ENCODE measurements at places on chromosomes 2 and 18. TPM values are rescaled to one million over a fixed set of nuclear protein-coding genes. Genes with fewer than 3 reads are reported as not detected.
A peak's percentile ranks its signal among the peaks of the same experiment; 100 is the strongest.

DNA sequence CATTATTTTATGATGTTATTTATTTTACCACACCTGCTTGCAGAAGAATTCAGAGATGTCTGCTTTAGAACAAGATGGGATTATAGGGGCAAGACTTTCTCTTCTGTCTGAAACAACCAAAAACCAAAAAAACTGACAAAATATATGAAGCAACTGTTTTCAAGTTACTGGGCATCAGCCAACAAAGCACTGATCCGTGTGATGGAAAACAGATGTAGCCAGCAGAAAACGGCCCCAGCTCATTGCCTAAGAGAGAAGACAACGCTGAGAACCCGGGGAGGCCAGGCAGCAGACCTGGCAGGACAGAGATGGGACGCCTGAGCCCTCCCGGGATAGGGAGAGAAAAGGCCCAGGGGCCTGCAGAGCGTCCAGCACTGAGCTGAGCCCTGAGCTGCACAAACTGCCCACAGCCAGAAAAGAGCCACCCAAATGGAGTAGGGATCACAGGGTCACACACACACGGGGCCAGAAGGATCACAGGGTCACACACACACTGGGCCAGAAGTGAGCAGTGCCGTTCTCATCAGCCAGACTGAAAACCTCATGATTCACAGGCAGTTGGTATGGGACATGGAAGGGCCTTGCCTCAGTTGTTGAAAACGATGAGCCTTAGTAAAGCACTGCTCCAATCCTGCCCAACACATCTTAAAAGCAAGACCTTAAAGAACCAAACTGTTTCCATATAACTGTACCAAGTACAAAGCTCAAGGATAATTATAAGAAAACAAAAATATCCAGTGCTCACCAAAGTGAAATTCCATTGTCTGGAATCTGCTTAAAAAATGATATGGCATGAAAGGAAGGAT, 12.1 kb downstream of the PXDN start:
- DNase-seq = peak; percentile 93
- no peak overlapping the region for H3K27ac ChIP-seq
- H3K4me1 ChIP-seq = peaks cover 14% of the 10 kb centered on the region
- no peak overlapping the region for H3K4me3 ChIP-seq
- no peaks in the 10 kb centered on the region for H3K27me3 ChIP-seq
- peaks cover 7% of the 10 kb centered on the region for H3K36me3 ChIP-seq

- no peaks in the 10 kb centered on the region for H3K27me3 ChIP-seq
- no peak overlapping the region for H3K27ac ChIP-seq
- no peak overlapping the region for H3K4me3 ChIP-seq
- no peaks in the 10 kb centered on the region for H3K36me3 ChIP-seq
Measured at GRCh38 chr2:103135679-103136078, 373.8 kb downstream of the TMEM182 start.

DNA sequence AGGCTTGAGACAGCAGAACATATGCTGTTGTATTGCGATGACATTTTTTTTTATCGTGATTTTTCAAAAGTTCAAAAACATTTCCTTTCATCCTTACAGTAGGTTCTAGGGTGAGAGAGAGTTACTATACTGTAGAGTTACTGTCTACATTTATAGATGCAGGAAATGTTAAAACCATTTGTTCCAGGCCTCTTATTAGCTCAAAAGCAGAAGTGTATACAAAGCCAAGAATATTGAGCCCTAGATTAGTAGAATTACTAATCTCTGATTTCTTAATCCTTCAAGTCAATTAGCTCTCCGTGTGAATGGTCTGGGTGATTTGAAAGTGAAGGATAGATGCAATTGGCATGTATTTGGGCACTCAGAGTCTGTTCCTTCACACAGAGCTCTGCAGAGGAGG, 73.1 kb downstream of the MAPRE2 start:
- peaks cover 14% of the 10 kb centered on the region for H3K4me1 ChIP-seq
- H3K27ac ChIP-seq = no peak overlapping the region
- no peaks in the 10 kb centered on the region for H3K27me3 ChIP-seq
- no peak overlapping the region for H3K4me3 ChIP-seq

- H3K36me3 ChIP-seq = no peaks in the 10 kb centered on the region
- no peaks in the 10 kb centered on the region for H3K27me3 ChIP-seq
- DNase-seq = peak; percentile 85
- peak overlapping the region; percentile 64 for H3K27ac ChIP-seq
Measured at GRCh38 chr2:229416116-229416694, 145.1 kb upstream of the PID1 start.

DNA sequence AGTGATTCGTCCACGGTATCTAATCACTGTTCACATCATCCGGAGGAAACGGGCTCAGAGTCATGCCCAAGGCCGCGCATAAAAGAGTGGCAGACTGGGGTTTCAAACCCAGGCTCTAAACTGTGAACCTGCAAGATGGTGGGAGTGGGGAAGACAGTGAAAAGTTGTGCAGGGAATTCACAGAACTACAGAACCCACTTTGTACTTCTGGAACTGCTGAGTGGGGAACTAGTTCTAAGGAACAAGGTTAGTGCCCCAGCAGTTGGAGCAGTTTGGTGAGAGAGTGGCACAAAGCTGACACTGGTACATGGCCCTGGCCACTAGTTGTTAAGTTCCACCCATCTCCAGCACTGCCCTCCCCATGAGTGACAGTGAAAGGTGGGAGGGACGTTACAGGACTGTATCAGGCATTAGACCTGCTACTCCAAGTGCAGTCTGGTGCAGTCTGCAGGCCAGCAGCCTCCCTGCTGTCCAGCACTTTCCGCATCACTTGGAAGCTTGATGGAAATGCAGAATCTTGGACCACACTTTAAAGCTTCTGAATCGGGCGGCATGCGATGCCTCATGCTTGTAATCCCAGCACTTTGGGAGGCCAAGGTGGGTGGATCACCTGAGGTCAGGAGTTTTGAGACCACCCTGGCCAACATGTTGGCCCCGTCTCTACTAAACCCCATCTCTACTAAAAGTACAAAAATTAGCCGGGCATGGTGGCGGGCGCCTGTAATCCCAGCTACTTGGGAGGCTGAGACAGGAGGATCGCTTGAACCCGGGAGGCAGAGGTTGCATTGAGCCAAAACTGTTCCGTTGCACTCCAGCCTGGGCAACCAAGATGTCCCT, 47.3 kb downstream of the C2orf42 start:
- H3K36me3 ChIP-seq = no peaks in the 10 kb centered on the region
- H3K4me3 ChIP-seq = no peak overlapping the region
- peak overlapping the region; percentile 95 for H3K27ac ChIP-seq
- DNase-seq = peak; percentile 73
- H3K27me3 ChIP-seq = no peaks in the 10 kb centered on the region
- peaks cover 6% of the 10 kb centered on the region for H3K4me1 ChIP-seq

- H3K4me3 ChIP-seq = no peak overlapping the region
- H3K27ac ChIP-seq = no peak overlapping the region
- no peaks in the 10 kb centered on the region for H3K27me3 ChIP-seq
- H3K36me3 ChIP-seq = no peaks in the 10 kb centered on the region
- H3K4me1 ChIP-seq = no peaks in the 10 kb centered on the region
Measured at GRCh38 chr2:44894058-44894457, 47.4 kb upstream of the SIX3 start.

DNA sequence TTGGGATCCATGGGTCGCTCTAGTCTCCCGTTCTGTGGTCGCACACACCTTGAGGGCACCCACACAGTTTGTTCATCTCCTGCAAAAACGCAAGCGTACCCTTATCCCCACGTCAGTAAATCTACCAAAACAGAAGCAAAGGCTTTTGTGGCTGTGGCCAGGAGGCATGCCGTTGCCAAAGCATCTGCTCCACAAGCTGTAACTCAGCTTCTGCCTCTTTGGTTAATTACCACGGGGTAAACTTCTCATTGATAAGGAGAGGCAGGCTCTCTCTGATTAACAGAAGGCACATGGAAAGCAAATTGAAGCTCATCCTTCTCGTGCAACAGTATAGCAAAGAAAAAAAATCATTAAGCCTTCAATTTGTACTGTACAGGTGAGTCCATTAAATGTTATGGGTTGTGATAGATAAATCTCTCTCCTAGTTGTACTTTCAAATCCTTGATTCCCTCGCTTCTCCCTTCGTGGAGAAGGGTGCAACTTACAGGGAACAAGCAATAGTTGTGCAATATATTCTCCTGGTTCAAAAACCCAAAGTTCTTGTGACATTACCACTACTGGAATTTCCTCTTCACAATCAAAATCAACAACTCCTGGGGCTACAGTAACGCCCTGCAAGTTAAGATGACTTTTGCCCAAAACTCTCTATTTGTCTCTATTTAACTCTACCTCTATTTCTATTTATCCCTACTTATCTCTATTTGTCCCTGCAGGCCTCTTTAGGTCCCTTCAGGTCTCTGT, 10.3 kb downstream of the PECR start:
- DNase-seq = no peak
- H3K27me3 ChIP-seq = no peaks in the 10 kb centered on the region
- no peaks in the 10 kb centered on the region for H3K4me1 ChIP-seq
- no peak overlapping the region for H3K4me3 ChIP-seq

- H3K36me3 ChIP-seq = no peaks in the 10 kb centered on the region
- no peaks in the 10 kb centered on the region for H3K27me3 ChIP-seq
- no peak overlapping the region for H3K4me3 ChIP-seq
- peak; percentile 62 for DNase-seq
- H3K27ac ChIP-seq = no peak overlapping the region
Measured at GRCh38 chr2:40199771-40200170, 252.1 kb downstream of the SLC8A1 start.

- DNase-seq = no peak
- no peak overlapping the region for H3K27ac ChIP-seq
- no peak overlapping the region for H3K4me3 ChIP-seq
- H3K4me1 ChIP-seq = no peaks in the 10 kb centered on the region
- no peaks in the 10 kb centered on the region for H3K36me3 ChIP-seq
Measured at GRCh38 chr2:21330786-21331391, 207.1 kb downstream of the TDRD15 start.

Gene CCDC74B
- 11.7 TPM for total RNA-seq

- H3K4me1 ChIP-seq = no peaks in the 10 kb centered on the region
- H3K27me3 ChIP-seq = no peaks in the 10 kb centered on the region
- no peak for DNase-seq
- peaks cover 16% of the 10 kb centered on the region for H3K36me3 ChIP-seq
Measured at GRCh38 chr2:96618596-96619283, 19.4 kb downstream of the KANSL3 start.

GRCh38 chr2:201057715-201058248, 13.7 kb downstream of the HYCC2 start:
- H3K36me3 ChIP-seq = peaks cover 4% of the 10 kb centered on the region
- no peak overlapping the region for H3K4me3 ChIP-seq
- H3K27ac ChIP-seq = no peak overlapping the region

Gene TCF4
- 111 TPM for total RNA-seq

DNA sequence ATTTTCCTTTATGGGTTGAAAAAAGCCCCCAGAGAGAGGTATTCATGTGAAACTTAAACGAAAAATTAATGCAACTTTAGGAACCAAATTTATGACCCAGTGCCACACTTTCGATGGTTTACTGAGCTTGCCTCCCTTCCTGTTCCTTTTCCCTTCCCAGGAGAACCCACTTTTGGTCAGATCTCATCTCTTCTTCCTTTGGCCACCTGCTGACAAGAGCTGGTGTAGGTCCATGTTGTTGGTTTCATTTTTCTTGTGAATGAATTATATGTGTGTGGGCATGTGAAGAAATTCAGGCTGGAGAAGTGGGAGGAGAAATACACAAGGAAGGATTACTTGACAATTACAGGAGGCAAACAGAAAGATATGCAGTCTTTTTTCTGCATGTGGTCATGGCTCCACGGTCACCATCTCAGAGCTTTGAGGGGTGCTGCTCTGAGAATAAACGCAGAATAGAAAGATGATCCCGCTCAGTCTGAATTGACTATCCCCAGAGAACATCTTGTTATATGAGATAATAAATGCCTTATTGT, 111.3 kb upstream of the TCF4 start:
- no peaks in the 10 kb centered on the region for H3K27me3 ChIP-seq
- no peaks in the 10 kb centered on the region for H3K4me1 ChIP-seq
- no peak overlapping the region for H3K4me3 ChIP-seq
- no peak overlapping the region for H3K27ac ChIP-seq
- no peak for DNase-seq

- H3K4me1 ChIP-seq = no peaks in the 10 kb centered on the region
- DNase-seq = no peak
- H3K4me3 ChIP-seq = no peak overlapping the region
- no peaks in the 10 kb centered on the region for H3K36me3 ChIP-seq
- H3K27ac ChIP-seq = no peak overlapping the region
- H3K27me3 ChIP-seq = no peaks in the 10 kb centered on the region
Measured at GRCh38 chr2:142673836-142674235, 203.6 kb upstream of the KYNU start.

Gene PAX3
- not detected for total RNA-seq

GRCh38 chr2:99850084-99850710, 292.2 kb downstream of the AFF3 start:
- peaks cover 3% of the 10 kb centered on the region for H3K4me1 ChIP-seq
- no peak for DNase-seq
- no peak overlapping the region for H3K27ac ChIP-seq
- no peak overlapping the region for H3K4me3 ChIP-seq
- H3K27me3 ChIP-seq = no peaks in the 10 kb centered on the region
- no peaks in the 10 kb centered on the region for H3K36me3 ChIP-seq

- H3K27ac ChIP-seq = no peak overlapping the region
- no peak for DNase-seq
- H3K4me1 ChIP-seq = no peaks in the 10 kb centered on the region
- H3K36me3 ChIP-seq = peaks cover 5% of the 10 kb centered on the region
- no peaks in the 10 kb centered on the region for H3K27me3 ChIP-seq
Measured at GRCh38 chr2:63926815-63927214, 85.1 kb downstream of the UGP2 start.

Gene ELOA2
- not detected for total RNA-seq

GRCh38 chr2:190469771-190470170, 61.6 kb downstream of the MFSD6 start:
- peaks cover 10% of the 10 kb centered on the region for H3K4me1 ChIP-seq
- peak overlapping the region; percentile 42 for H3K27ac ChIP-seq
- peak; percentile 78 for DNase-seq
- no peaks in the 10 kb centered on the region for H3K36me3 ChIP-seq

Gene POLE4
- 18.7 TPM for total RNA-seq

DNA sequence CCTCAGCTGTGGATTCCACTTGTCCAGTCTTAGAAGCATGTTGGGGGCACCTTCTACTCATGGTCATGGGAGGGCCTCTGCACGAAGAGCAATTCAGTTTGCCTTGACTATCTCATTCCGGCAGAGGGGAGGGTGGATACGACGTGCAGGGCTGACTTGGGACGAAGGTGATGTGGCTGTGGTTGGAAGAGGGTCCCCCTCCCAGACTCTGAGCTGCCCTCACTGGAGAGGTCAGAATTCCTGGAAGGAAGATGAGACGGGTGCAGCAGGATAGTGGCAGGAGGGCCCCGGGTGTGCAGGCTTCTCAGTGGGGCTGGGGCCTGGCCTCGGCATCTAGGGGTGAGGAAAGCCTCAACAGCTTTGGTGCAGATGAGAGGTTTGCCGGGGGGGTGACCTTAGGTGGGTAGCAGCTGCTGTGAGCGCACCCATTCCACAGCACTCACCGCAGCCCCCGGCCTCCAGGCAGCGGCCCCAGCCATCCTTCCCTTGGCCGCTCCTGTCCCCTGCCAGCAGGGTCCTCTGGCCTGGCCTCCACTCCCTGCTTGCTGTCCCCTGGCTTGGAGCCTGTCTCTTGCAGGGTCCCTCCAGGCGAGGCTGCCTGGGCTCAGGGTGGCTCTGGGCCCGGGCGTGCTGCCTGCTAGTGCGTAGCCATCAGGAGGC, 3.2 kb downstream of the RNPEPL1 start:
- no peaks in the 10 kb centered on the region for H3K27me3 ChIP-seq
- H3K36me3 ChIP-seq = no peaks in the 10 kb centered on the region
- no peak for DNase-seq
- no peak overlapping the region for H3K27ac ChIP-seq
- H3K4me1 ChIP-seq = peaks cover 11% of the 10 kb centered on the region

Gene M1AP
- 0.83 TPM for total RNA-seq

- DNase-seq = no peak
- no peaks in the 10 kb centered on the region for H3K4me1 ChIP-seq
- H3K4me3 ChIP-seq = no peak overlapping the region
- no peaks in the 10 kb centered on the region for H3K36me3 ChIP-seq
Measured at GRCh38 chr18:30527226-30527625, 515.3 kb downstream of the DSC3 start.

GRCh38 chr2:190961918-190962487, 52.0 kb downstream of the STAT1 start:
- no peak for DNase-seq
- H3K27ac ChIP-seq = no peak overlapping the region
- H3K4me1 ChIP-seq = no peaks in the 10 kb centered on the region
